Mesendoderm (in vitro differentiated cells): ENCODE measurements at places on chromosomes 3 and 15.

- no peaks in the 10 kb centered on the region for H3K36me3 ChIP-seq
- no peaks in the 10 kb centered on the region for H3K4me1 ChIP-seq
- no peaks in the 10 kb centered on the region for H3K27me3 ChIP-seq
These were observed 31.3 kb upstream of the PIK3CA start for GRCh38 chr3:179116816-179117215.

DNA sequence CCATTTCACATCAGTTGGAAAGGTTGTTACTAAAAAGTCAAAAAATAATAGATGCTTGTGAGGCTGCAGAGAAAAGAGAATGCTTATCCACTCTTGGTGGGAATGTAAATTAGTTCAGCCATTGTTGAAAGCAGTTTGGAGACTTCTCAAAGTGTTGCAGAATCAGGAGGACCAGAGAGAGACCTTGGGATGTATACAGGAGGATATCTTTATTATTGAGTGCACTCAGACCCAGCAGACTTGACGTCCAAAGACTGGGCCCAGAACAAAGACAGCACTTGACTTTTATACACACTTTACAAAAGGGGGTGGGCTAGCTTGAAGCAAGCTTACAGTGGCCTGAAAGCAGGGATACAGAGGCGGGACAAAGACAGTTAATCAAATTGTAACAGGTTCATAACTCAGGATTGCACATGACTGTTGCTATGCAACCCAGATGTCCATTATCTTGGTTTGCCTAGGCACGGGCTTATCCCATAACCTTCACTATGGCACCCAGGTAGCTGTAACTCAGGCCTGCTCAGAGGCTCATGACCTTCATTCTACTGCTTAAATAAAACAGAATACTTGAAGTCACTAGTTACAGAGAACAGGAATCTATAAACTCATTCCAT is 127.7 kb downstream of the SPATA16 start:
- no peaks in the 10 kb centered on the region for H3K36me3 ChIP-seq
- H3K27me3 ChIP-seq = no peaks in the 10 kb centered on the region
- H3K4me3 ChIP-seq = no peak overlapping the region
- H3K4me1 ChIP-seq = no peaks in the 10 kb centered on the region
- no peak overlapping the region for H3K27ac ChIP-seq

GRCh38 chr15:58425185-58425584 is 6.6 kb upstream of the LIPC start:
- no peak for DNase-seq
- H3K4me3 ChIP-seq = no peak overlapping the region
- no peaks in the 10 kb centered on the region for H3K27me3 ChIP-seq
- no peak overlapping the region for H3K27ac ChIP-seq
- H3K36me3 ChIP-seq = no peaks in the 10 kb centered on the region
- no peaks in the 10 kb centered on the region for H3K4me1 ChIP-seq

GRCh38 chr3:46662771-46663551 is 30.5 kb downstream of the ALS2CL start:
- no peak overlapping the region for H3K4me3 ChIP-seq
- peaks cover 8% of the 10 kb centered on the region for H3K4me1 ChIP-seq
- no peaks in the 10 kb centered on the region for H3K36me3 ChIP-seq
- no peaks in the 10 kb centered on the region for H3K27me3 ChIP-seq
- H3K27ac ChIP-seq = no peak overlapping the region

GRCh38 chr3:196640297-196641018 is 964 bp downstream of the NRROS start:
- H3K4me3 ChIP-seq = no peak overlapping the region
- no peak overlapping the region for H3K27ac ChIP-seq
- H3K36me3 ChIP-seq = no peaks in the 10 kb centered on the region
- H3K4me1 ChIP-seq = no peaks in the 10 kb centered on the region
- no peak for DNase-seq
- H3K27me3 ChIP-seq = no peaks in the 10 kb centered on the region

DNA sequence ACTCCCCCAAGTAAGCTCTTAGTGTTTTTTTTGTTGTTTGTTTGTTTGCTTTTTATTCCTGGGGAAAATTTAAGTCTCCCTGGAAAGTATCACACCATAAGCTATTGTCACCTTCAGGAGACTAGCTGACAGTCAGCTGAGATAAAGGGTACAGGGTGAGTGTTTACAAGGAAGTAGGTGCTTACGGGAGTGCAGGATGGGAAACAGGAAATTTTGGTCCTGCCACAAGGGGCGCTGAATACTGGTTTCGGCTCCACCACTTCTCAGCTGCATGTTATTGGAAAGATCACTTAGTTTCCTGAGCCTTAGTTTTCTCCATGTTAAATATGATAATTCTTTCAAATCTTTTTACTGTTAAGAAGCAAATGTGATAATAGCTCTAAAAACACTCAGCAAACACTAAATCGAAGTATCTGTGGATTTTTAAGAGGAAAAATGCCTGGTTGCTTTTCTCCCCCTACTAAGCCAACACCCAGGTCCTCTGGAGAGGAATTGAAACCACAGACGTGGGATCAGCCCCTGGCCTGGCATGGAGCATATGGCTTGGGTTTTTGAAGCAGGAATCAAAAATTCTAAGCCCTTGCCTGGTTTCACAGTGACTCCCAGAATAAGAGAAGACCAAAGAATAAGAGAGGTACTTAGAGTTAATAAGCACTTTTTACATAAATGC is 90.7 kb downstream of the SCN11A start:
- peak; percentile 76 for DNase-seq
- no peak overlapping the region for H3K27ac ChIP-seq
- no peaks in the 10 kb centered on the region for H3K27me3 ChIP-seq

DNA sequence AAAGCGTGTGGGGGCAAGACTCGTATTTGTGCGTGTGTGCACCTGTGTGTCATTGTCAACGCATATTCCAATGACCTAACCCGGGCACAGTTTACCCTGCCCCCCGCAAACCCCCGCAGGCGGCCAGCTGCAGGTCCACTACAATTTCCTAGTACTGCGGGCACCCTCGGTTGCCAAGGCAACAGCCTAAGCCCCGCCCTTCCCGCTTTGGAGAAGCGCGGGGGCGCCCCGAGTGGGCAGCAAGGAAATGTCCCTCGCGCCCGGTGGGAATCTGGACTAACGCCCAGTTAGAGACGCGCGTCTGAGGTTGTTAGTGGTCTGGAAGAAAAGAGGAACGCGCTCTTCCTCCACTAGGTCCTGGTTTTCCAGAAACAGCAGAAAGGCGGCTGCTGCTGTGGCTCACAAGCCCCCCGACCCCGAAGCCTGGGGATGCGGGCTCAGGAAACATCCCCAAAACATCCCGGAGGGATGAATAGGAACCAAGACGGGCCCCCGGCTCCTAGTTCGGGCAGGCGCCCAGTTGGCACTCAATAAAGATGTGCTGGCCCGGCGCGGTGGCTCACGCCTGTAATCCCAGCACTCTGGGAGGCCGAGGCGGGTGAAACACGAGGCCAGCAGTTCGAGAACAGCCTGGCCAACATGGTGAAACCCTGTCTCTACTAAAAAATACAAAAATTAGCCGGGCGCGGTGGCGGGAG is 1.1 kb downstream of the ABHD14A start:
- no peak overlapping the region for H3K27ac ChIP-seq
- H3K4me1 ChIP-seq = peaks cover 7% of the 10 kb centered on the region

- H3K27ac ChIP-seq = no peak overlapping the region
- H3K4me3 ChIP-seq = no peak overlapping the region
- no peak for DNase-seq
- H3K4me1 ChIP-seq = peaks cover 3% of the 10 kb centered on the region
- H3K27me3 ChIP-seq = no peaks in the 10 kb centered on the region
These were observed 77.9 kb downstream of the SERPINI1 start for GRCh38 chr3:167813169-167814123.

- no peak overlapping the region for H3K27ac ChIP-seq
- H3K27me3 ChIP-seq = no peaks in the 10 kb centered on the region
- H3K36me3 ChIP-seq = no peaks in the 10 kb centered on the region
- H3K4me3 ChIP-seq = no peak overlapping the region
- DNase-seq = no peak
These were observed 427.3 kb upstream of the ZNF717 start for GRCh38 chr3:76212679-76213078.

GRCh38 chr3:157347577-157348303 is 88.9 kb upstream of the PTX3 start:
- H3K4me1 ChIP-seq = no peaks in the 10 kb centered on the region
- H3K36me3 ChIP-seq = no peaks in the 10 kb centered on the region
- peak; percentile 71 for DNase-seq

DNA sequence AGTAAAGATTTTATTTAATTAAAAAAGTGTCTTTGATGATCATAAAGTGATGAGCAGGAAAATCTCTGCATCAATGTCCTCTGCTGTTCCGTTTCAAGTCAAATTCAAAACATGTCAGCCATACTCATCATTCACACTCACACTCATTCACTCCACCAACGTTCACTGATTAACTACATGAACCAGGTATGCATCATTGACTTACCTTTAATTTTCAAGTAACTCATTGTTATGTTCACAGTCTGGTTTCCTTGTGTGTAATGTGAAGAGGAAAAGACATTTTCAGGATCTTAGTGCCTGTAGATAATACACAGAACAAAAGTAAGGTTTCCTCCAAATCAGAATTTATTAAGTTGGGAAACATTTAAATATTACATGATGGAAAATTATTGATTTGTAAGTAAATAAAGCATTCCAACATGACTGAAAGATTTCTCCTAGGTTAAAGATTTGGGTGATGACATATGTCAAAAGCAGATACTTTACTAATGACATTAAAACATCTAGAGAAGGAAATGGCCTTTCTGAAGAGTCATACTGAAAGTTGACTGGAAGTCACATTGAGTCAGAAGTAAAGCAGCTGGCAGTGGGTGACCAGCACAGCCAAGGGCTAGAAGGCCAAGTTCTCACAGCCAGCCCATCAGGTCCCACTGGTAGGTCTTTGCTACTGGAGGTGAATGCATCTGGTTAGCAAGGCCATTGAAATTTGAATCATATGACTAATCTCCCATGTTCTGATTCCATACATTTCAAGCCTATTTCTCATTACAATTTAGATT is 251.9 kb downstream of the CDIN1 start:
- no peaks in the 10 kb centered on the region for H3K27me3 ChIP-seq
- no peaks in the 10 kb centered on the region for H3K36me3 ChIP-seq
- H3K27ac ChIP-seq = no peak overlapping the region
- H3K4me3 ChIP-seq = no peak overlapping the region
- DNase-seq = no peak
- H3K4me1 ChIP-seq = no peaks in the 10 kb centered on the region

GRCh38 chr15:99981191-99981647 is 248.0 kb upstream of the LYSMD4 start:
- H3K36me3 ChIP-seq = no peaks in the 10 kb centered on the region
- H3K4me3 ChIP-seq = no peak overlapping the region
- DNase-seq = no peak
- no peaks in the 10 kb centered on the region for H3K27me3 ChIP-seq

DNA sequence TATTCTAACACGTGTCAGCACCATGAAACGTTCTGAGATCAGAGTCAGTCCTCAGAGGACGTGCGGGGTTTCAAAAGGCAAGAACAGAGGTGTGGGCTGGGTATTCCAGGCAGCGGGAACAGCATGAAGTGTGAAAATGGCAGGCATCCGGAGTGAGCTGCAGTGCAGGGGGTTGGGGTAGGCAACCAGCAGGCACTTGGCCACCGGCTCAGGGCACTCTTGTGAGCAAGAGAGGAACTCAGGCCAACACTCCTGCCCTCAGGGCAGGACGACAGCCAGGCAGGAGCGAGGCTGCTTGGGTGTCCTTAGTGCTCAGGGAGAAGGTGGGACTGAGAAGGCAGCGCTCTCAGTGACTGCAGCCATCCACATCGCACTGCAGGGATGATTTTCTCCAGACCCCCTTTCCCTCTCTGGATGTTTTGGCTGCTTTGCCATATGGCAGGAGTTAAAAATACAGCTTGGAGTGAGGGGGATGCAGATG is 151.1 kb downstream of the NUP210 start:
- no peak overlapping the region for H3K4me3 ChIP-seq
- H3K27ac ChIP-seq = no peak overlapping the region
- no peaks in the 10 kb centered on the region for H3K27me3 ChIP-seq
- H3K36me3 ChIP-seq = no peaks in the 10 kb centered on the region

GRCh38 chr15:99764522-99764921 is 31.3 kb upstream of the LYSMD4 start:
- H3K4me3 ChIP-seq = no peak overlapping the region
- no peak for DNase-seq
- no peak overlapping the region for H3K27ac ChIP-seq
- no peaks in the 10 kb centered on the region for H3K36me3 ChIP-seq

DNA sequence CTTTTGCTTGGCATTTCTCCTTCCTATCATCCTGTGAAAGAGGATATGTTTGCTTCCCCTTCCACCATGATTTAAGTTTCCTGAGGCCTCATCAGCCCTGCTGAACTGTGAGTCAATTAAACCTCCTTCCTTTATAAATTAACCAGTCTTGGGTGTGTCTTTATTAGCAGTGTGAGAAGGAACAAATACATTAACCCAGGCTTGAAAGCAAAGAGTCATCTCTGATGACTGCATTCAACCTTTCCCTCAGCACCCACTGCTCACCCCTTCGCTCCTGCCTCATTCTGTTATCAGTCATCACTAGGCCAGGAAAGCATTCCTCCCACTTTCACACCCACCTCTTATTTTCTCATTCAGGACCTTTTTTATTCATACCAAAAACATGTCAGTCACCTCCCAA is 59.6 kb upstream of the CASR start:
- H3K27ac ChIP-seq = no peak overlapping the region
- H3K27me3 ChIP-seq = no peaks in the 10 kb centered on the region
- no peaks in the 10 kb centered on the region for H3K36me3 ChIP-seq
- H3K4me1 ChIP-seq = no peaks in the 10 kb centered on the region

GRCh38 chr15:20341901-20342600 is 199.5 kb downstream of the GOLGA6L6 start:
- H3K36me3 ChIP-seq = no peaks in the 10 kb centered on the region
- no peaks in the 10 kb centered on the region for H3K4me1 ChIP-seq
- H3K27me3 ChIP-seq = no peaks in the 10 kb centered on the region
- DNase-seq = no peak
- H3K4me3 ChIP-seq = no peak overlapping the region
